ENCODE measurements at places on chromosomes 11 and 22.
A peak's percentile ranks its signal among the peaks of the same experiment; 100 is the strongest.

GRCh38 chr22:40875111-40875510 is 13.2 kb upstream of the DNAJB7 start:
- no peak for DNase-seq

DNA sequence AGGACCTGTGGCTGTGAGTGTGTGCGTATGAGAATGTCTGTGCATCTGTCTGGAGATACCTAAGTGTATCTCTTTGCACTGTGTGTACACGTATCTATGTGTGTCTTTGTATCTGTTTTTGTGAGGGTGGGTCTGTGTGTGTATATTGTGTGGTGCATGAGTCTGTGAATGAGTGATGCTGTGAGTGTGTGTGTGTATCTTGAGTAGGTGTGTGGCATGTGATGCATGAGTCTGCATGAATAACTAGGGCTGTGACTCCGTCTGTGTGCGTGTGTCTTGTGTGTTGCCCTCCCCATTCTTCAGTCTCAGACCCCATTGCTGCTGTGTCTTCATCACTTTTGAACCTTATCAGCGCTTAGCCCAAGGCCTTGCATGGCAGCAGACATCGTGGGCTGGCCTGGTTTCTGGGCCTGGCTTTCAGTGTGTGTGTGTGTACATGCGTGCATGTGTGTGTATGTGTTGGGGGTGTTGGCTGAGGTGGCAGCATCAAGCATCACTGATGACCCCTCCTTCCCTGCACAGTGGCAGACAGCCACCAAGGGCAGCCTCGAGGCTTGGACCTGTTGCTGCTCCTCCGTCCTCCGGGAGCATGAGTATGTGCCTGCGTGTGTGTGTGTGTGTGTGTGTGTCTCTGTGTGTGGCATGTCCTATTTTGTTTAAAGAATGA is 1.4 kb downstream of the SGSM1 start:
- no peak for DNase-seq

- DNase-seq, result no peak
Measured at GRCh38 chr11:31340903-31341572, 28.5 kb downstream of the DCDC1 start.

GRCh38 chr11:416051-416756 is 1.4 kb upstream of the SIGIRR start:
- no peak for DNase-seq

- peak; percentile 24 for DNase-seq
Measured at GRCh38 chr22:38243007-38243765, 29.6 kb downstream of the TMEM184B start.

GRCh38 chr11:132311703-132312102 is 941.3 kb downstream of the NTM start:
- DNase-seq, result no peak

- no peak for DNase-seq
Measured at GRCh38 chr11:8315954-8316353, 52.3 kb upstream of the LMO1 start.

- DNase-seq, result no peak
Measured at GRCh38 chr11:12543596-12544415, 130.4 kb upstream of the TEAD1 start.

- DNase-seq, result no peak
Measured at GRCh38 chr11:69055598-69056516, 7.1 kb downstream of the TPCN2 start.

GRCh38 chr11:16239141-16240105 is 116.9 kb downstream of the SOX6 start:
- DNase-seq, result no peak

GRCh38 chr11:95255251-95256145 is 24.5 kb upstream of the SESN3 start:
- no peak for DNase-seq

DNA sequence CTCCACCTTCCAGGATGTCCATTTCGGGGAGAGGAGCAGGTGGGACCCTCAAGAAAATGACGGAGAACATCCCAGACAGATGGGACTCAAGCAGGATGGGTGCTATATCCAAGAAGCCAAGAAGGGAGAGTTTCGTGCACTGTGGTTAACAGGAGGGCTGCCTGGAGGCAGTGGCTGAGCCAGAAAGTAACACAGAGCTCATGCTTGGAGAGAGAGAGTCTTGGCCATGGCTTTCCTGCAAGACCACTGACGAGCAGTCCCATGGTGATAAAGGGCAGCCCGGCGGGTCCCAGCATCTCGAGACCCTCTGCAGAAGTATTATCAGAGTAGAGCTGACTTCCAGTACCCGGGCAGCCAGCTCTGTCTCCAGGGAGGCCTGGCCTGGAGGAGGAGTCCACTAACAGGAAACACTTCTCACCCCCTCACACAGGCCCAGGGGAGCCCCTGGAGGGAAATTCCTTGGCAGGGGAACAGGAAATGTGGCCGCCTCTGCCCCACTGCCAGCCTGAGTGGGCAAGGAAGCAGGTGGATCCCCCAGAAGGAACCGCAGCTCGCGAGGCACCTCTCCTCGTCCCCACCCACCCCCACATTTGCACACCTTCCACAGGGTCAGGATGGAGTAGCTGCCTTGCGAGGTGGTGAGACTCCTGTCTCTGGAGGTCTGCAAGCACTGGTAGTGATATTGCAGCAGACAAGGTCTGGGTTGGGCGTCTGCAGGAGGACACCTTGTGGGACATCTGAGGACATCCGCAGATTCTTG is 32.2 kb downstream of the CYTH4 start:
- DNase-seq, result no peak

DNA sequence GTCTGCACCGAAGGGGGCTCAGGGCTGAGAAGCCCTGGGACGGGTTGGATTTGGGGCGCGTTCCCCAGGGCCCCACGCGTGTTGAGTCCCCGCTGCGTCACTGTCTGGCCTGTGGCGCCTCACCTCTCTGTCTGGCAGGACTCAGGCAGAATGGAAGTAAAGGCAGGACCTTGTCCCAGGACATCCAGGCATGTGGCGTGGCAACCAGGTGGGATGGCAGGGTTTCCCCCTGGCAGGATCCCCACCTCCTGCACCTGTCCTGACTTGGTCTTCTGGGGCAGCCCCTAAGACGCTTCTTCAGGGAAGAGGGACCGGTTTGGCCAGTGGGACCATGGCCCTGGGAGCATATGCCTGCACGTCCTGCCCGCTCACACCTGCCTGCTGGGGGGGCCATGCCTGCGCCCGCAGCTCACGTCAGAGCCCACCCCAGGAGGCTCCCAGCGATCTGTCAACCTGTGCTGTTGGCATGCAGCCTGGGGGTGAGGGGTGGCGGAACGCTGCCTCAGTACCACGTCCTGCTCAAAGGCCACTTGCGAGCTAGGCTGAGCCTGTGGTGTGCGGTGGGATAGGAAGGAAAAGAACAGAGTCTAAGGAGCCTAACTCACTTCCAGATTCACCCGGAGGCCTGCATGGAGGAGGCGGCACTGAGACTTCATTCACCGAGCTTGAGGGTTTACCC is 72.7 kb downstream of the KCNQ1 start:
- no peak for DNase-seq

- DNase-seq, result no peak
Measured at GRCh38 chr11:71214553-71215424, 37.6 kb downstream of the SHANK2 start.

GRCh38 chr11:105553025-105553424 is 56.8 kb upstream of the GRIA4 start:
- DNase-seq, result no peak

DNA sequence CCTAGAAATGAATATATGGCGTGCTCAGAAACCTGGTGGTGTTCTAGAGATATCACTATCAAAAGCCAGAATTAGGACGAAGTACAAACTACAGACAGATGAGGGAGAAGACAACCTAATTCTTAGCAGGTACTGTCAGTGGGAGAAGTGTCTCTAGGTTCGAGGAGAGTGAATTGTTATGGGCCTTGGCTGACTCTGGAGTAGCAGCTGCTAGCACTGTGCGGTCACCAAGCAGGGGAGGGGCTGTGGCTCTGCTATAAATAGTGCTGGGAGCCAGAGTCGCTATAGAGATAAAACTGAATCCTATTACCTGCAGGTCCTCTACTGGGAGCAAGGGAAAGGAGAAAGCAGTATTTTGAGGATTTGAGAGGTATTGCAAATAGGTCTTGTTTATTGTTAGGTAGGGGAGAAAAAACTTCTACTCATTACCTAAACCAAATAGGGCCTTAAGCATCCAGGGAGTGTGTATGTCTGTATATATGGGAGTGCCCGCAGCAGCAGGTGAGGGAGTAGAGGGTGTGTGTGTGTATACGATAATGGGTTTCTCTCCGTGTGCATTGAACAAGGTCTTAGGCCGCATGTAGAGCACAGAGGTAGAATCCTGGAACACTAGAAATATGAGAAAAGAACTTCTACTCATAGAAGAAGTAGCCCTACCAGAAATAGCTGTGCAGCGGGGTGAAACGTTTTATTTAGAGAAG is 2.2 kb downstream of the MADD start:
- DNase-seq, result peak; percentile 82

GRCh38 chr11:12235947-12236743 is 125.8 kb downstream of the MICAL2 start:
- DNase-seq, result no peak

DNA sequence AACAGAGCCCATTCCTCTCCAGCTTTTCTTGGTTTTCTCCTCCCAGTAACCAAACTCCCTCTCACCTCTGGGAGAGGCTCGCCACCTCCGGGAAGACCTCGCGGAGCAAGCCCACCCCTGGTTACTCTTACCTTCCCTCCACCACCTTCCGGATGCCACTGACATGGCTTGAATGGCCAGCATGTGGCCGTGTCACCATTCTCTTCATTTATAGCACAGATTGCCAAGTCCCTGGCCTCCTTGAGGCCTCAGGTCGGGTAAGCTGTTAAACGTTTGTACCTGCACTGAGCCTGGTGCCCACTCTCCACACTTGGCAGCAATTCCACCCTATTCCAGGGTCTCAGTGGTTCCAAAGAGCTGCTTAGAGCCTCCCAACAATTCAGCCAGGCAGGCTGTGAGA is 8.0 kb upstream of the FXYD2 start:
- no peak for DNase-seq

- no peak for DNase-seq
Measured at GRCh38 chr11:72024069-72024754, 25.5 kb downstream of the IL18BP start.

- DNase-seq, result no peak
Measured at GRCh38 chr22:47842119-47842518, 1079.7 kb downstream of the TBC1D22A start.

DNA sequence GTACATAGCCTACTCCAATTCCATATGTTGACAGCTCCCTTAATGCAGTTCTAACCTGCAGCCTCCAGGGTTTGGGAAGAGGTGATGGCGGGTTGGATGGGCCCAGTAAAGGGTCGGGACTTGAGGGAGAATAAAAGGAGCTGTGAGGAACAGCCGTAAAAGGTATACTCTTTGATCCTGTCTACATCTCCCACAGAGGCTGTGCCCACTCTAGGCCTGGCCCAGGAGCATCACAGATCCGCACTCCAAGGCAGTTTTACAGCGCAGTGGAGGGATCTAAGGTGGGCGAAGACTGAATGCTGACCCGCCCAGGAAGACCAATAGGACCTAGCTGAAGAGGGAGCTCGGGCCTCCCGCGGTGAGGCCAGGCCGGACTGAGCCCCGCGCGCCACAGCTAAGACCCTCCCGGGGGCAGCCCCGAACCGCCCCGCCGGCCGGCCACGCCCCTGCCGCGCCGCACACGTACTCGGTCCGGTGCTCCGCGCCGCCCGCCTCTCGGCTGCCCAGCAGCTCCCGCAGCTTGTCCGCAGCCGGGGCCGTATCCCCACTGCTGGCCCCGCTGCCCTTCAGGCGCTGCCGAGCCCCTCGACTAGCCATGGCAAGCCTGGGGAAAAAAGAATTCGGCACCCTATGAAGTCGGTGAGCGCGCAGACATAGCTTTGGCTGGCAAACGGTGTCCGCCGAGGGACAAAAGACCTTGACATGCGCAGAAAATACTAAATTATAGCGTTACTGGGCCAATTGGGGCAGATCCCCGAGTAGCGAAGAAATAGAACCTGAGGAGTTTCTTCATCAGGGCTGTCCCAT is at the start of gene ALG9:
ALG9 (minus strand) TSS at position 696 of the 807 bp plus-strand sequence; CDS start at position 597, 99 bp downstream.
- DNase-seq, result no peak

- DNase-seq, result no peak
Measured at GRCh38 chr11:74822170-74822569, 73.5 kb downstream of the RNF169 start.

DNA sequence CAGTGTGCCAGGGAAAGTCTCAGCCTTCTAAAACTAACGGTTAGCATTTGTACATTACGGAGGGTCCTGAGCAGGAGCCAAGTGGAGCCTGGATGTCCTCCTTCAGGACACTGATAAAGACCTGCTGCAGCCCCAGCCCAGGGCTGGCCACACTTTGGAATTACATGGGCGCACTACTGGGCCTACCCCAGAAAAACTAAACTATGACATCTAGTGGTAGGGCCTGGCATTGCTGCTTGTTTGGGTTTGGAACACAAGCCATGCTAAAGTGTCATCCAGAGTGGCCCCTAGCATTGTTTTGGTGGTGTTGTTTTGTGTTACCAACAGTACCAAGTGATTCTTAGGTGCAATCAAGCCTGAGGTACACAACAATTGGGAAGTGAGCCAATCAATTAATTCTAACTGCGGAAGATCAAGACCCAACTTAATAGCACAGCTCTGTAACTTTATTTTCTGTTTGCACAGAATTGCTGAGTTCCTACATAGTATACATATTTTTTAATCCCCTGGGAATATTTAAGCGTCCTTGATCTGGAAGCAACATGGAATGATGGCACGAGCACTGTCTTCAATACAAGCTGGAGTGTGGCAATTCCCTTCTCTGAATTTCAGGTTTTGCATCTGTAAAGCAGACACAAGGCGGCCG is 340.7 kb downstream of the LARGE1 start:
- DNase-seq, result no peak

- no peak for DNase-seq
Measured at GRCh38 chr11:67230406-67230805, 35.9 kb upstream of the GRK2 start.

DNA sequence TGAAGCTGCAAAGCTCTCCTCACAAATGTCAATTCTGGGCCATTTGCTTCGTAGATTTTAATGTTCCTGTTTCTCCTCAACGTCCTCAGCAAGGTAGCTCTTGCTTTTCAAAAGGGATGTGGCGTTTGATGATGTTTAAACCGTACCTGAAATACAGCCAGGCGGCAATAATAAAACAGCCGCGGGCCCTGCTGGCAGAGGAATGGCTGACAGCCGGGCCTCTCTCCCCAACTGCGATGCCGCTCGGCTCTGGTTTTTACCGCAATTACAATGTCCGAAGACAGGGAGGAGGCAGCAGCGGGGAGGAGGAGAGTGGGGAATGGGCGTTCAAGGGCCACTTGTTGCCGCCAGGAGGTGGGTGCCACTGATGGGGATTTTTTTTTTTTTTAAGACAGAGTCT is 27.5 kb downstream of the MACROD1 start:
- no peak for DNase-seq

DNA sequence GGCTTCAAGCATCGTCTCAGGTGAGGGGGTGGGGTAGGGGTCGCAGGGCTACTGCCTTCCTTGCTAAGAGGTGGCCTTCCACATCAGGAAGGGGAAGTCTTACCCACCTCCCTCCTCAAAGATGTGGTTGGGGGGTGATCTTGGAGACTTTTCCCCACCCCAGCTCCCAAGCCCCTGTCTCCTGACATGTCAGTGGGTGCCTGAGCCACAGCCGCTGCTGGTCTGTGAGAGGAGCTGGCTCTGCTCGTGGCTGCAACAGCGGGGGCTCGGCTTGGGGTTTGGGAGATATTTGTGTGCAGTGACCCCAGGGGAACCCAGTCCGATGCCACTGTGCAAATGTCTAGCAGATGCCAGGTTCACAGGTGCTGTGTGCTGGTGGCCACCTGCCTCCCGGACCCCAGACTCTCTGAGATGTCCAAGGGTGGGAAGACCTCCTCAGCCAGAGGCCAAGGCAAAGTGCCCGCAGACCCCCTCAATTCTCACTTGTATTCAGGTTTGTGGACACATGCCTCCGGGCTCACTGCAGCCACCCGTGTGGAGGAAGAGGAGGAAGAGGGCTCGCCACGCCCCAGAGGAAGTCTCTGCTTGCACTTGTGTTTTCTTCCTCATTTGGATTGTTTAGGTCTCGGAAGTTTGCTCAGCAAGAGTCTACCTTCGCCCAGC is 1.9 kb downstream of the KCNQ1 start:
- no peak for DNase-seq
